Dermis blood vessel endothelial cell (primary cell): ENCODE measurements at places on chromosomes 7 and 10.

- DNase-seq = no peak
Observed at GRCh38 chr10:94846204-94846603, 83.7 kb downstream of the CYP2C19 start.

DNA sequence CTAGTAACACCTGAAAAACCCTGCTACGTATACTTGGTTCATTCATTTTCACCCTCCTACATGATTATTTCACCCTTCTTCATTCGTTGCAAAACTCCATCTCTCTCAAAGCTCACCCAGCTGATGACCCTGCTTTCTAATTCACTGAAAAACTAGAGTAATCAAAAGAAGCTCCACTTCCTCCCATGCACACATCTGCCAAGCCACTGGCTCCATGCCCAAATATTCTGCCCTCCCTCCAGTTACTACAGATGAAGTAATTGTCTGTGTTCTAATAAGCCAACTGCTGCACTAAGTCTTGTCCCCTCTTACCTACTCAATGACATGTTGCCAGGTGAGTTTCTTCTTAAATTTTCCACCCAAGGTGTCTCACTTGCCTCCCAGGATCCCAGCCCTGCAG lies 96.9 kb upstream of the CCDC71L start:
- DNase-seq = peak; percentile 40

DNA sequence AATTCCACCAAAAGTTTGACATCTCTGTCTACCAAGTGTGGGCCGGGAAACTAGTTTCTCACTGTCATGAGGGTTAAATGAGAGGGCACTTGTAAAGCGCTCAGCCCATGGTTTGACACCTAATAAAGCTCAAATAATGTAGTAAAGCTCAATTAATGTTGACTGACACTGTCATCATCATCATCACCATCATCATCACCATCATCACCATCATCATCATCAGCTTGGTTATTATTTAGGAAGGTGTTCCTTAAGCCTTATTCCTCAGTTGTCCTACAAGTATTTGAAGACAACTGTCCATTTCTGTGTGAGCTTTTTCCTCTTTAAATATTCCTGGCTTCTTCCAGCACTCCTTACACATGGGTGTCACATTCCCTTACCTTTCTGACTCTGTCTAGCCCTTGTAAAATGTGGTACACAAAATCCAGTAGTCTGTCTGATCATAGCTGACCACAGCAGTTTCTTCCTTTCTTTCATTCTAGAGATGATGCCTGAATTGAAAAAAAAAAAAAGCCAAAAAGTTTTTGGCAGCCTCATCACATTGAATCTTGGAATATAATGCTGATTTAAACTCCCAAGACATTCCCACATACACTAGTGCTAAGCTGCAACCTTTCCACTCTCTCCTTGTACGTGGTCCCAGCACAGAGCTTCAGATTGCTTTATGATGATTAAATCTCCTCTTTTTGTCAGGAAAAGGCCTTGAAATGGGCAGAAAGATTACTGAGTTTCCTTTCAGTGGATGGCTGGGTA lies 40.6 kb upstream of the SEPHS1 start:
- DNase-seq = no peak

GRCh38 chr7:48667407-48667806 lies 256.9 kb upstream of the CDC14C start:
- no peak for DNase-seq

- no peak for DNase-seq
Observed at GRCh38 chr7:82592416-82592815, 148.8 kb upstream of the CACNA2D1 start.

DNA sequence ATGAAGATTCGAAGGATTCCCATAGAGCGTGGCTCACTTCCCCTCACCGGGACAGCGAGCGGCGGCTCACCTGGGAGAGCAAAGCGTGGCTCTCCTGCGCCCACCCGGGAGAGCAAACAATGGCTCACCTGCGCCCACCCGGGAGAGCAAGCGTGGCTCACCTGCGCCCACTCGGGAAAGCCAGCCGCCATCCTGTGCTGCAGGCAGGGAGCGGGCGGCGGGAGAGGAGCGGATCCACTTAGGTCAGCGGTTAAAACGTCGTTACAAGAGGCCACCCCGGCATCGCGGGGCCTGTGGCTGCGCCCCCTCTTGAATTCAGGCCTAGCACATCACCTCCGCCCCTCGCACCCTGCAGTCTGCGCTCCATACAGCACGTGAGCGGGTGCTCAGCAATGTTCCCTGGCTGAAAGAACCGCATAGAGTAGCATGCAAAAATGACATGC lies 461 bp upstream of the FIGNL1 start:
- no peak for DNase-seq

GRCh38 chr7:55177589-55178261 lies 158.9 kb downstream of the EGFR start:
- no peak for DNase-seq

- DNase-seq = no peak
Observed at GRCh38 chr10:23610626-23611307, 171.9 kb downstream of the OTUD1 start.

DNA sequence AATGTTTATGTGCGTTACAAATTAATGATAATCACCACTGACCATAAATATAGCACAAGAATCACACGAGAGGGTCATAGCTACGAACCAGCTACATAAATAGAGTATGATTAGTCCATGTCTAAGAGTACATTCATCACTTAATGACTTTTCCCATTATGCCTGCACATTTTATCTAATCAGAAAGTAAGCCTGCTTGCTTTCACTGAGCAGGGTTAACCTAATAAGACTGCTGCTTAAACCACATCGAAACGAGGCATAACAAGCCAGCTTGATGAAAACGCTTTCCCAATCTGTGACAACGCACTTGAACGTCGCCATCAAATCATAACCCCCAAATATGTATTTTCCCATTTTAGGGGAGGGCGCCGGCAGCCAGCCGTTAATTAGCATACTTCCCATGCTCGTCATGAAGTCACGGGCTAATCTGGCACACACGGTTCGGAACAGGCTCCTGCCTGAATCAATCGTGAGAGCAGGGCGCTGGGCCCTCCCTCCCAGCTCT lies 71.5 kb downstream of the EBF3 start:
- DNase-seq = peak; percentile 54

DNA sequence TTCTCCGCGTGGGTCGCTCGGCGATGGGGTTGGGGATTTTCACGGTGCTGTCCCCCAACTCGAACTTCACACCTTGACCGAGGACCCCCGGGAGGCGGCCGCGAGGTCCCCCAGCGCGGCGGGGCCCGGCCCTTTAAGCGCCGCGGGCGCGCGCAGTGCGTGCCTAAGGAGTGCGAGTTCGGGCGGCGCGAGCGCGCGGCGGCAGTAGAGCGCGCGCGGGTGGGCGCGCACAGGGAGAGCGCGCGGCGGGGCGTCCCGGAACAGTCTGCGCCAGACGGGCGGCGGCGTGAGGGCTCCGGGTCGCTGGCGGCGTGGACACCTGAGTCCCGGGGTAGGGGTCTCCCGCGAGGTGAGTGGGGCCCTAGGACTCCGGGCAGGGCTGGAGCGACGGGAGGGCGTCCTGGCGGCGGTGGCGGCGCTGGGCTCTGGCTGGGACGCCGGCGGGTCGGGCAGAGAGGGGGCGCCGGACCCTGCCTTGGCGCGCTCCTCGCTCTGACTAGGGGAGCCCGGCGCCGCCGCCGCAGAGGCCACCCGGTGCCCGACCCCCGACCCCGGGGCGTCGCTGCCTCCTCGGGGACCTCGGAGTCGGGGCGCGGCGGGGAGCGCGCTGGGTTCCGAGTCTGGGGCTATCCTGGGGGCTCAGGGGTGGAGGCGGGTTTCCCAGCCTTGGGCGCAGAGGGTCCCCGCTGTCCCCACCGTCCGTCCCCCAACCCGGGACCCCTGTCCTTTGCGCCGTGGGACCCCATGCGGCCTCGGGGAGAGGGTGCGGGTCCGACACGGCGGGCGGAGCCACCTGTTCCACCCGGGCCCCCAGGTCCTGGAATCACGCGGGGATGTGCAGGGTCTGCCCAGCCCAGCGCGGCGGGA lies at the start of gene PROSER2:
PROSER2 (plus strand) TSS at position 235 of the 867 bp plus-strand sequence. CDS start 28,722 bp downstream, outside the sequence.
- DNase-seq = peak; percentile 79
